A549 treated with Hydrocortisone at 1 μM for 4 hours (cell line): ENCODE measurements at places on chromosomes 3 and 15. TPM values are rescaled to one million over a fixed set of nuclear protein-coding genes. Genes with fewer than 3 reads are reported as not detected.

The MTHFS gene
- 75.8 to 91.3 TPM (median 80.3 TPM) in 5 replicates for total RNA-seq

The PLA2G4B gene
- 0.90 to 2.6 TPM (median 1.6 TPM) in 5 replicates for total RNA-seq

The ACTRT3 gene
- 2.9 to 3.3 TPM (median 3.0 TPM) in 5 replicates for total RNA-seq

The ANKRD63 gene
- 0.24 to 0.59 TPM (median 0.35 TPM) in 5 replicates for total RNA-seq

The WDR76 gene
- total RNA-seq, result 11.3 to 15.4 TPM (median 12.2 TPM) in 5 replicates

The MME gene
- 0.10 to 0.16 TPM in 2 of 5 replicates, not detected in the others for total RNA-seq

The PLA2G4E gene
- 0.03 TPM in 1 of 5 replicates, not detected in the others for total RNA-seq

The TNFAIP8L3 gene
- 28.1 to 41.8 TPM (median 34.7 TPM) in 5 replicates for total RNA-seq

The CYP1A1 gene
- 1.4 to 2.5 TPM (median 1.8 TPM) in 5 replicates for total RNA-seq

The MUC20 gene
- total RNA-seq, result 0.28 to 1.0 TPM (median 0.55 TPM) in 5 replicates

The SYNM gene
- 29.6 to 39.7 TPM (median 32.3 TPM) in 5 replicates for total RNA-seq
